ENCODE measurements at places on chromosomes 1 and 21.

- DNase-seq, result peak; percentile 30
These were observed 615 bp downstream of the GPR161 start for GRCh38 chr1:168135921-168136708.

- no peak for DNase-seq
These were observed 51.8 kb upstream of the H6PD start for GRCh38 chr1:9182784-9183257.

DNA sequence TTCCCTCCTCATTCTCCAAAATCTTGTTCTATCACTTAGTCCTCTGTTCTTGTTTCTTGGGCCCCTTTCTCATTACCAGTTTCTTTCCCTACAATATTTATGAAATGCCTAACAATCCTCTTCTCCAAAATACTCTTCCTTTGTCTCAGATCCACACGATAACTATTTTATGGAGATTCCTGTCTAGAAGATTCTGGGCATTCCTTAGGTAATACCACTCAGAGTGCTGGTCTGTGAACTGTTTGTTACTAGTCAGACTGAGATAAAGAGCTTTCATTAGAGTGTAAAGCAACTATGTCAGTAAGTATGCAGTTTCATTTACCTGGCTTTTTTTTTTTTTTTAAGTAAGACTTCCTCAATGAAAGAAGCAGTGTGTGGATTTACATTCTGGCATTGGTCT, 18.1 kb upstream of the RCOR3 start:
- DNase-seq, result no peak

DNA sequence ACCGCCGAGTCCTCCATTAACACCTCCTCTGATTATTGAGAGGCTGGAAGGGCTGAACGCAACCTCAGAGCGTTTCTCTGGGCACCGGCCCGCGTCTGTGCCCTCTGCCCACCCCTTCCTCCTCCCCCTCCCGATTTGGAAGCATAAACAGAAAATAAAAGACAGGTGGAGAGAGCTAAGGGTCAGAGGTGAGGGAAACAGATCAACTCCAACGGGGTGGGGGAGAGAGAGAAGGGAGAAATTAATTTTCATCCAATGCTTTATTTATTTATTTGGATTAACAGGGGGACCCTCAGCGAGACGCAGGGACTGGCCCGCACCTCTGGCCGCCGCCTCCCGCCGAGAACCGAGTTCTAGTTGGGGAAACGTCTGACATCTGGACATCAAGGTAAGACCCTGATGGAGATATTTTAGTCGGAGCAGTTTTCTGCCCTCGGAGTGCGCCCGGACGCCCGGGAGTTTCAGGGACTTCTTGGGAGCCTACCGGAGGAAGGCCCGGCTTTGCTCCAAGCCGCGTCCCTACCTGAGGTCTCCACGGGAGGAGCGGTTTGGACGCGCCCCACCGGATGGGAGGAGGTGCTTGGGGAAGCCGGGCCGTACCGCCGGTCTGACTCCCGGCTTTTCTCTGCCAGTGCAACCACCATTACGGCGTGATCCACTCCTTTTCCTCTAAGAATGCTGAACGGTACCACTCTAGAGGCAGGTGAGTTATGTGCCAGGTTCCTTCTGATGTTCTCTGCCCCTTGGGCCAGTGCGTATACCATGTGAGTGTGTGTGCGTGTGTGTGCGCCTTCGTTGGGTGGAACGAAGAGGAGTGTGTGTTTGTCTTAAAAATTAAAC, 5.1 kb upstream of the LHX9 start:
- DNase-seq, result peak; percentile 22

- DNase-seq, result no peak
These were observed 43.1 kb downstream of the PTPRU start for GRCh38 chr1:29279406-29279805.

GRCh38 chr1:63916485-63917360, 142.9 kb downstream of the ROR1 start:
- DNase-seq, result no peak

DNA sequence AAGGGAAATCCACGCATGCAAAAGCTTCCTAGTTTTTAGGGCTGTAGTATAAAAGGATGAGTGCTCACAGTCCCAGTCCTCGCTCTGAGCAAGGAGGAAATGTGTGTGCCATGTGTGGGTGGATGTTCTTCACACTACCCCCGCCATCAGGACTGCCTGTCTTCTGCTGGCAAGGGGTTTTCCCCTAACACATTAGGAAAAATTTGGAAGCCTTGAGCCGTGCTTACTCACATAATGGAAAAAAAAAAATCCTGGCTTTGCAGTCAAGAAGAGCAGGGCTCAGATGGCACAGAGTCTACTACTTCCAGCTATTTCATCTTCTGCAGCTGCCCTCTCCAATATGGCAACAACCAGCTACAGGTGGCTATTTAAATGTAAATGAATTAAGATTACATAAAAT, 363.1 kb downstream of the PLPP3 start:
- peak; percentile 44 for DNase-seq

DNA sequence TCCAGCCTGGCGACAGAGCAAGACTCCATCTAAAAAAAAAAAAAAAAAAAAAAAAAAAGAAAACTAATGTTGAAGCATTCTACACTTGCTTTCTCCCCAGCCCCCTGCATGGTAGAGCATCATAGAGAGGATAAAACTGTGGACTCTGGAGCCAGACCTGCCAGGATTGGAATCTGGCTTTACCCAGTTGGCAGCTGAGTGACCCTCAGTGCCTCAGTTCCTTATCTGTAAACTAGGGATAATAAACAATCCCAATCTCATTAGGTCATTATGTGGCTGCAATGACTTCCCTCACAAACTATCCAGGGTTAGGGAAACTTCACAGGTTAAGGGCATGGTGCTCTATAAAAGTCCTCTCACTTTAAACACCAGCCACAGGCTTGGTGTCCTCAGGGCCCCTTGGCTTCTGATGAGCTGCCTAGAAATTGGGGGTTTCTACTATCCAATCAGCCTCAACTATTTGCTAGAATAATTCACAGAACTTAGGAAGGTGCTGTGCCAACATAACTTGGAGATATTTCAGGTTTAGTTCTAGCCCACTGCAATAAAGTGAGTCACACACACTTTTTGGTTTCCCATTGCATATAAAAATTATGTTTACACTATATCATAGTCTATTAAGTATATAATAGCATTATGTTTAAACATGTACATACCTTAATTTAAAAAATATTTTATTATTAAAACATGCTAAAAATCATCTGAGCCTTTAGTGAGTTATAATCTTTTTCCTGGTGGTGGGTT, 180.5 kb upstream of the B3GALT2 start:
- no peak for DNase-seq

GRCh38 chr1:241413974-241414373, 57.0 kb upstream of the RGS7 start:
- DNase-seq, result no peak

- no peak for DNase-seq
These were observed 143.1 kb downstream of the PHTF1 start for GRCh38 chr1:113616156-113616555.

DNA sequence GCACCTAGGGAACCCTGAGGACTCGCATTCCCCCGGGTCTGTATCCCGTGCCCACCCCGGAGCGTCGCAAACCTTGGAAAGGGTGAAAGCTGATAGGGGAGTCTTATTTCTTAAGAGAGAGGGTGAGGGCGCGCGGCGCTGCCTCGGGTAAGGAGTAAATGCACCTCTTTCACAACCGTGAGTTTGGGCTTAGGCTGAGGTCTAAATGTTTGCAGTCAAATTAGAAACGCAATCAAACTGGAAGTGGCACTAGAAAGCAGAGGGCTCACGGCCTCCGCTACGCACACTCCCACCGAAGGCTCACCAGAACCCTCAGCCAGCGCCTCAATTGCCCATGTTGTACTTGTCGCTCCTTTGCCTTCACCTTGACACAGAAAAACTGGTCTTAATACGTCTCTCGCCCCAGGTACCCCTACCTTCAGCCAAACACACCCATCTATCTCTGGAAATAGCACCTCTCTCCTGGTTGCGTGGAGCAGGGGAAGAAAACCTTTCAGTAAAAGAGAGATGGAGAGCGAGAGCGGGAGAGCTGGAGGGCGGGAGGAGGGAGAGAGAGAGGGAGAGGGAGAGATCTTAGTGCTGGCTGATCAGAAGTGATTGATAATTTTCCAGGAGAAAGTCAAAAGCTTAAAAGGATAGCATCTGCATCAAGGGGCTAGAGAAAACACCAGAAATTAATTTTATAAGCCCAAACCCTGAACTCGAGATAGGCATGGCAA, 1.7 kb upstream of the HLX start:
- no peak for DNase-seq

DNA sequence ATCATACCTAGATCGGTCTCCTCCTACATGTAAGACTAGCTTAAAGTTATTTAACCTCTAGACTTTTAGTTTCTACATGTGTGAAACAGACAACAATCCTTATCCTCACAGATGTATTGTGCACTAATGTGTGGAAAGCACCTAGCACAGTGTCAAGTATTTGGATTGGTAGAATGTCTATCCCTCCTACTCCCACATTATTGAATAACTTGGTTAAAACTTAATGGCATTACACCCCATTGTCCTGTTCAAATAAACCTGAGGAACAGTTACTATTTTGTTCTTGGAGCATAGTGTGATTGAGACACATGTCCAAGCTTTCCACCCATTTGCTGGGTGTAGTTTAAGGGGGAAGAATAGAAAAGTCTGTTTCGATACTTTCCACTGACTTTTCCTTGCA, 208.8 kb upstream of the JUN start:
- DNase-seq, result no peak

- DNase-seq, result no peak
These were observed 20.7 kb upstream of the RAP1GAP start for GRCh38 chr1:21689661-21690372.

- no peak for DNase-seq
These were observed 41.1 kb upstream of the CSF3R start for GRCh38 chr1:36523850-36524249.

DNA sequence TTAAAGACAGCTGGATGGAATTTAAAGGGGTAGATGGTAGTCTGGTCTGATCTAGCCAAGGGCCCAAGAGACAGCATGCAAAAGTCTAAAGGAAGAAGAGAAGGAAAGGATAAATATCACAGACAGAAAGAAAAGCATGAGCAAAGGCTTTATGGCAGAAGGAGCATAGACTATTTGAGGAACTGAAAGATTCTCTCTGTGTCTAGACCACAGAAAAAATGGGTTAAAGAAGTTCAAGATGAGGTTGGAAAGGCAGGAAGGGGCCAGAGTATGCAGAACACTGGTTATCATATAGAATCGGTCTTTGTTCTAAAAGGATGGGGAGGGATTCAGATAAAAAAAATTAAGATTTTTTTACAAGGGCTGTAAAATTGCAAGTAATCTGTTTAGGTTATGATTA, 136.8 kb upstream of the SGIP1 start:
- no peak for DNase-seq

DNA sequence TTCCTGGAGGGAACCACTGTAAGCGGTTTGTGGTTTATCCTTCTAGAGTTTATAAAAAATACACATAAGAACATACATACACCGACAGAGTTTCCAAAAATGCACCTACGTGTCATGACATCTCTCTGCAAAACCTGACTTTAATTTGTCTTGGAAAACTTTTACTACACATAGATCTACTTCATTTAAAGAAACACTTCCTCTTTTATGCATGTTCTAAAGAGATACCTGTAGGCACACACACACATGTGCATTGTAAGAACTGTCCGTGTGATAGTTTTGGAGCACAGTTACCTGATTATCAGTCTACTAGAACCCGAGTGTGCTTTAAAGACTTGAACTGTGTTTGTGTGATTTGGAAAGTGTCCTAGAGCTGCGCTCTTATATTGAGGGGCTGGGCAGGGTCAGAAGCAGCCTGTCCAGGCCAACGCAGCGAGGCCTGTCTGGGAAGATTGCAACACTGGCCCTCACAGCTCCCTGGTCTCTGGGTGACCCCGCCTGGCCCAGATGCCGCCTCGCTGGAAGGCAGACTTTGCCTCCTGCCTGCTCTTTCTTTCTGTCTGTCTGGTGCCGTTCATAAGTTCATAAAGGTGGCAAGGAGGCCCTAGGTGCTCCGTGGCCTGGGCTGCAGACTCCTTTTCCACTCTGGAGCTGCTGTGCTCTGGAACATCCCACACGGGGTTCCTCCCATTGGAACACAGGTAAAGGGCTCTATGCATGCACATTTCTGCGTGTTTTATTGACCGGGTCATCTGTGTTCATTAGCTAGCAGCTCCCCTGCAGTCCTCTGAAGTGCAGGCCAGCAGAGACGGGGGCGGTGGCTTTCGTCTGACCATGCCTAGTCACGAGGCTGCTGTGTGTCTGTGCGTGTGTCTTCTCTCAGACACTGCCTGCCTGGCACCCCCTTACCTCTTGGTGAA, 46.3 kb downstream of the AGPAT3 start:
- DNase-seq, result no peak

GRCh38 chr1:31626223-31627207, 9.0 kb downstream of the HCRTR1 start:
- DNase-seq, result peak; percentile 66

GRCh38 chr1:196660852-196661251, 9.0 kb downstream of the CFH start:
- peak; percentile 41 for DNase-seq

- peak; percentile 10 for DNase-seq
These were observed 2.1 kb downstream of the C1orf21 start for GRCh38 chr1:184388971-184389370.

DNA sequence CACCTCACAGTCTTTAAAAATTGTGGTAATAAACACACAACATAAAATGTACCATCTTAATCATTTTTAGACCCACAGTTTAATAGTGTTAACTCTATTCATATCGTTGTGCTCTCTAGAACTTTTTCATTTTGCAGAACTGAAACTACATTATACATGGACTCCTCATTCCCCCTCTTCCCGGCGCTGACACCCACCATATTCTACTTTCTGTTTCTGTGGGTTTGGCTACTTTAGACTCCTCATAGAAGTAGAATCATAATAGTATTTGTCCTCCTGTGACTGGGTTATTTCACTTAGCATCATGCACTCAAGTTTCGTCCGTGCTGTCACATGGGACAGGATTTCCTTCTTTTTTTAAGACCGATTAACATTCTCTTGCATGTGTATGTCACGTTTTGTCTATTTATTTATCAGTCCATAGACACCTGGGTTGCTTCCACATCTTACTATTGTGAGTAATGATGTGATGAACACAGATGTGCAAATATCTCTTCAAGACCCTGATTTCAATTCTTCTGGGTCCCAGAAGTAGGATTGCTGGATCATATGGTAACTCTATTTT, 62.9 kb upstream of the TMPRSS2 start:
- DNase-seq, result no peak

GRCh38 chr21:16522548-16522947, 792.8 kb downstream of the USP25 start:
- DNase-seq, result peak; percentile 40

- DNase-seq, result peak; percentile 70
These were observed 74.6 kb downstream of the DMRTA2 start for GRCh38 chr1:50348449-50349241.

- peak; percentile 23 for DNase-seq
These were observed 117.6 kb downstream of the PTPRC start for GRCh38 chr1:198756470-198756869.

DNA sequence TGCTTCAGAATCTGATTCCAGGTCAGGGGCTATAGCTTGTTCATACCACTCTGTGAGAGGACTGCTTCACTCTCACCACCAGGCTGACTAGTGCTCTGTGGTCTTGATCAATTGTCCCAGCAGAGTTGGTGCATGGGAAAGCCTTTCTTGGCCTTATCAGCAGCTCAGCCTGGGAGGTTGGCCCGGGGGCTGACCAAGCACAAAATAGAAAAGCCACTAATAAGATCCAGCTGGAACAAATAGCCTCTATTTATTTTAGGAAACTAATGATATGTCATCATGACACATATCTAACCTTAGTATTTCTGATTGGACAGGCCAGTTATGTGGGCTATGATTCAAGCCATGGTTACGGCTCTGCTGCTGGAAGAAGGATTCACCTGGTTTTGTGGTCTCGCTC, 134.2 kb downstream of the GDAP2 start:
- DNase-seq, result peak; percentile 88

- DNase-seq, result no peak
These were observed 30.7 kb upstream of the IGSF5 start for GRCh38 chr21:39714331-39714730.
